Heart right ventricle (tissue), 16 donors: ENCODE measurements at places on chromosomes 1 and 21. TPM values are rescaled to one million over a fixed set of nuclear protein-coding genes. Genes with fewer than 3 reads are reported as not detected.

Gene TSPAN2
- 5.0 TPM for polyA plus RNA-seq

Gene ANGPTL1
- polyA plus RNA-seq: 6.1 TPM

Gene FAM72C
- not detected for polyA plus RNA-seq

Gene CFAP107
- not detected for polyA plus RNA-seq

Gene GUCA2A
- polyA plus RNA-seq: not detected
